Common myeloid progenitor, CD34-positive (primary cell): ENCODE measurements at places on chromosomes 4 and X.

DNA sequence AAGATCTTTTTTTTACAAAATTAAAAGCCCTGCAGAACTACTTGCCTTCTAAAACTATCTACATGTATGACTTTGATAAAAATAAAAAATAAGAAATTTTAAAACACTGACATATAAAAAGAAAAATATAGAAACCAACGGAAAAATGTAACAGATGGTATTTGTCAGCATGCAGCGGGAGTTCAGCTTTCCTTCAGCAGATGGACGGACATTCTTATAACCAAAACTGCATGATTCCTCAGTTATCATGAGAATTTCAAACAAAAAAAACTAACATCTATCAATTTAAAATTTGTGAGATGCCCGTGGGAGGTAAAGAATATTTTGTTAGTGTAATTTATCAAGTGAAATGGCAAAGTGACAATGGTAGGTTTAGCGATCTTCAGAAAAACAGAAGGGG lies 23.2 kb downstream of the RWDD4 start:
- H3K27me3 ChIP-seq = no peaks in the 10 kb centered on the region
- DNase-seq = no peak
- no peak overlapping the region for H3K4me3 ChIP-seq
- H3K27ac ChIP-seq = no peak overlapping the region
- H3K36me3 ChIP-seq = no peaks in the 10 kb centered on the region

- no peaks in the 10 kb centered on the region for H3K27me3 ChIP-seq
- no peak overlapping the region for H3K4me3 ChIP-seq
- no peaks in the 10 kb centered on the region for H3K4me1 ChIP-seq
These were observed 58.0 kb upstream of the FMR1 start for GRCh38 chrX:147853701-147854100.

- H3K27me3 ChIP-seq = no peaks in the 10 kb centered on the region
- DNase-seq = no peak
- H3K36me3 ChIP-seq = no peaks in the 10 kb centered on the region
These were observed 180.5 kb downstream of the ADAMTS3 start for GRCh38 chr4:72388521-72388920.

GRCh38 chr4:25658777-25659176 lies 3.1 kb downstream of the SLC34A2 start:
- H3K27me3 ChIP-seq = peaks cover 28% of the 10 kb centered on the region
- no peaks in the 10 kb centered on the region for H3K36me3 ChIP-seq
- no peak overlapping the region for H3K27ac ChIP-seq
- no peak for DNase-seq
- no peak overlapping the region for H3K4me3 ChIP-seq
- no peaks in the 10 kb centered on the region for H3K4me1 ChIP-seq

DNA sequence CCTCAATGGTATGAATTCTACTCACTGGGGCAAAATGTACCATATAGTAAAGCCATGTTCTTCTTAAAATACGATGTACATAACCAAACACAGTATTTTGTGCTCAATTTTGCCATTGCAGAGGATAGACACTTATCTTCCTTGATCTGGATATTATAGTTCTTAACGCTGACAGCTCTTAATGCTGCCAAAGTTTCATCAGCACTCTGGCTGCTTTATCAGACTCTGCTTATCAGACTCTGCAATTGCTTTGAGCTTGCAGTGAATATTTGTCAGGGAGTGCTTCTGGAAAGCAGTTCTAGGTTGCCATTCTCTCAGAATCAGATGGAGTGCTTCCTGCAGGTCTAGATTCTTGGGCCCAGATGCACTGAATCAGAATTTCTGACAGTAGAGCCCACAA lies 863.1 kb downstream of the CCSER1 start:
- H3K27ac ChIP-seq = no peak overlapping the region
- DNase-seq = no peak
- no peaks in the 10 kb centered on the region for H3K36me3 ChIP-seq
- no peak overlapping the region for H3K4me3 ChIP-seq
- no peaks in the 10 kb centered on the region for H3K27me3 ChIP-seq

GRCh38 chrX:1449036-1449822 lies 3.5 kb downstream of the ASMTL start:
- no peak overlapping the region for H3K4me3 ChIP-seq
- H3K36me3 ChIP-seq = no peaks in the 10 kb centered on the region

DNA sequence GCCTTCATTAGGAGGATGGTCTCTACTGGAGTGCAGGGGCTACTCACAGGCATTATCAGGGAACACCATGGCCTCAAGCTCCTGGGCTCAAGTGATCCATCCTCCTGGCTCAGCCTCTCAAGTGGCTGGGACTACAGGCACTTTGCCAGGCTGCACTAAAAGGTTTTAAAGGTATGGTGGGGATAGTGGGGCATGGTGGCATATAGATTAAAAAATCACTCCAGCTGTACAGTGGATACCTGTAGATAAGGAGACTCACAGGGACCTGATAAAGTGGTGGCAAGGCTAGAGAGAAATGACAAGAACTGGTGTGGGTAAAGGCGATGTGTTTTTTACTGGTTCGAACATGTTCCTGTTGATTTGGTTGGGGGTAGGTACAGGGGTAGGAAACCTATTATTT lies 5.9 kb downstream of the ZAR1 start:
- H3K27me3 ChIP-seq = peaks cover 14% of the 10 kb centered on the region
- no peak overlapping the region for H3K27ac ChIP-seq
- H3K4me3 ChIP-seq = no peak overlapping the region
- peaks cover 2% of the 10 kb centered on the region for H3K4me1 ChIP-seq

GRCh38 chrX:10015723-10016518 lies 48.8 kb downstream of the CLDN34 start:
- peak overlapping the region; percentile 59 for H3K4me3 ChIP-seq
- no peaks in the 10 kb centered on the region for H3K36me3 ChIP-seq
- H3K4me1 ChIP-seq = peaks cover 2% of the 10 kb centered on the region
- DNase-seq = no peak
- no peak overlapping the region for H3K27ac ChIP-seq
- no peaks in the 10 kb centered on the region for H3K27me3 ChIP-seq
